ENCODE measurements at places on chromosomes 6 and 20.

DNA sequence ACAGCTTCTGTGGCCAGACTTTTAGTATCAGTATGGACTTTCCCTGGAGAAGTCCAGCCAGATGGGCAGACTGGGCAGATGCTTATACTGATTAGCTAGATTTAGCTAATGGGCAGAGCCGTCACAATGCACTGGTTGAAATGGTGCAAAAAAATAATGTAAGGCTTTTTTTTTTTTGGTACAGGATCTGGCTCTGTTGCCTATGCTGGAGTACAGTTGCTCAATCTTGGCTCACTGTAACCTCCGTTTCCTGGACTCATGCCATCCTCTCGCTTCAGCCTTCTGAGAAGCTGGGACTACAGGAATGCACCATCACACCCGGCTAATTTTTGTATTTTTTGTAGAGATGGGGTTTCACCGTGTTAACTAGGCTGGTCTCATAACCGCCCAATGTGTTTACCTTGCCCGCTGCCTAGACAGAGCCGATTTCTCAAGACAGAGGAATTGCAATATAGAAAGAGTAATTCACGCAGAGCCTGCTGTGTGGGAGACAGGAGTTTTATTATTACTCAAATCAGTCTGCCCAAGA lies 16.4 kb upstream of the KIFC1 start:
- DNase-seq, result peak; percentile 78

- DNase-seq, result no peak
Observed at GRCh38 chr6:158198461-158198860, 30.3 kb downstream of the GTF2H5 start.

DNA sequence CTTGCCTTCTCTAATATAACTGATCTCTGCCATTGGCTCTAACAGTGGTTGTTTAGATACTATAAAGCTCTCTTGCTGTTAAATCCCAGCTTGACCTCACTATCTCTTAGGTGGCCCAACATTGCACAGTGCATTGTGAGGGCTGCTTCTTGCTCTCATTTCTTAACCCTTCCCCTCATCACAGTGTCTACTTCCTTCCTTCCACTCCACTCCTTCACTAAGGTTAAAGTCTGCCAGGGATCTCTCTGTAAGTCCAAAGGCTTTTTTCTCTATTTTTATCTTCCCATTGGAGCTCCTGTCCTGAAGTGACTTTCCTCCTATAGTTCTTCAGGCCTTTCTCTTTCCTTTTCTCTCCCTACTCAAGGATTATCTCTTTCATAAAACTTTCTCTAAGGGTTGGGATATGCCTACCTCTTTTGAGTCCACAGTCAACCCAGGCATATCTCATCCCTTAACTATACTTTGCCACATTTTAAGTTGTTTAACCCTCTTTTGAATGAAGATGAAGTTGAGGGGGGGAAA lies 4.0 kb upstream of the TBC1D22B start:
- no peak for DNase-seq

DNA sequence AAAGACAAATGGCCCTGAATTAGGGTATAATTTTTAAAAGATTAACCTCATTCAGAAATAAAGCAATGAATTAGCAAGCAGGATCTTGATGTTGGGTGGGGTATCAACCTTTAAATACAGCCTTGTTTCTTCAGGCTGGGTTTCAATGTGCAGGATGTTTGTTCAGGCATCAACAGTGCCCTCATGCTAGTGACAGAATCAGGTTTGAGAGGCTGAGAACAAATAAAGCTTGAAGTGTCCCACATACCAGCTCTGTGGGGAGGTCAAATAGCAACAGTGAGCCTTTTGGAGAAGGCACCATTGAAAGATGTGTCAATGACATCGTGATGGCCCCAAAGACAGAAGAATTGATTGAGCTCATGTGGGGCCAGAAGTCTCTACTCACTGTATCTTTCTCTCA lies 68.2 kb downstream of the MTFR2 start:
- DNase-seq, result no peak

DNA sequence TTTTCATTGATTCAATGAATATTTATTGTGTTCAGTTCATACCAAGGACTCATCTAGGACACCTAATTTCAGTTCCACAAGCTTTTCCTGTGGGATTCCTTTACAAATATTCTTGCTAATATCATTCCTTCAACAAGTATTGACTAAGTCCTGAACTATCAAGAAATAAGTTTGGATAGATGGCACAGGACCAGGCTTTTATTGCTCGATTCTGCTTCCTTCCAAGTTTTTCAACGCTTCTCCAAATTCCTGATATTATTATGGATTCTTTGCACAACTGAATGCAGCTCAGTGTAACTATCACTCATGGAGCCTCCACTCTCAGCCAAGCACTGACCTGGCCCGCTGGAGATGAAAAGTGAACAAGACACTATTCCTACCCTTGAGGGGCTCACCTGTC lies 32.7 kb upstream of the COL21A1 start:
- DNase-seq, result no peak

DNA sequence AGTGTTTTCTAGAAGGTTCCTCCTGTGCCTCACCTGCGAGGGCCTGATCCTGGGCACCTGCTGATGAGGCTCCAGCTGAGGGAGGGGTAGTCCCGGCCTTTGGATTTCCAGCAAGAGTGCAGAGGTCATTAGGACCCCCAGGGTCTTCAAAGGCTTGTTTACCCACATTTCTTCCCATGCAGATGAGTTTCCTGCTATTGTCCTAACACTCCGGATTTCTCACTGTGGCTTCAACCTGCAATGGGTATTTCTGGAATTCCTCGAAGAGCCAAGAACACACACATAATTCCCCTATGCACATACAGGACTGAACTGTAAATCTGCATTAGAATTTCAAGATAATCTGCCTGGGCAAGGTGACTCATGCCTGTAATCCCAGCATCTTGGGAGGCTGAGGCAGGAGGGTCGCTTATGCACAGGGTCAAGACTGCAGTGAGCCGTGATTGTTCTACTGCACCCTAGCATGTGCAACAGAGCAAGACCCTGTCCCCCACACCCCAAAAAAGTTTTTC lies 53.9 kb downstream of the ADNP start:
- DNase-seq, result no peak

DNA sequence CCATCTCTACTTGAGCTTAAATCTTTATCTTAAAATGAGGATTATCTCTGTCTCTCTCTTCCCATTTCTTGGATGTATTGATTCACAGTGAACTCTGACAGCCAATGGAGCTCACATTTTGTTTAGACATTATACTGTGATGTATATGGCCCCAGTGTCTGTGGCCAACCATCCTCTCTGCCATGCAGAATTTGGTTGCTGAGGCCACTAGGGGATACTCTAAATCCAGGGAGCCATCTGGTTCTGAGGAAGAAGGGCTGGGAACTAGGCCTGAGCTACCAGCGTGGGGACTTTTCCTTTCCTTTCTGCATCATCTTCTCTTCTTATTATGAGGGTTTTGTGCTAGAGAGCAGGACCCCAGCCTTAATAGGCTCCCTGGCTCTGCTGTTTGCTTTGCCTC lies 59.1 kb upstream of the RIPOR2 start:
- no peak for DNase-seq

- no peak for DNase-seq
Observed at GRCh38 chr6:18501663-18502013, 114.5 kb downstream of the RNF144B start.

DNA sequence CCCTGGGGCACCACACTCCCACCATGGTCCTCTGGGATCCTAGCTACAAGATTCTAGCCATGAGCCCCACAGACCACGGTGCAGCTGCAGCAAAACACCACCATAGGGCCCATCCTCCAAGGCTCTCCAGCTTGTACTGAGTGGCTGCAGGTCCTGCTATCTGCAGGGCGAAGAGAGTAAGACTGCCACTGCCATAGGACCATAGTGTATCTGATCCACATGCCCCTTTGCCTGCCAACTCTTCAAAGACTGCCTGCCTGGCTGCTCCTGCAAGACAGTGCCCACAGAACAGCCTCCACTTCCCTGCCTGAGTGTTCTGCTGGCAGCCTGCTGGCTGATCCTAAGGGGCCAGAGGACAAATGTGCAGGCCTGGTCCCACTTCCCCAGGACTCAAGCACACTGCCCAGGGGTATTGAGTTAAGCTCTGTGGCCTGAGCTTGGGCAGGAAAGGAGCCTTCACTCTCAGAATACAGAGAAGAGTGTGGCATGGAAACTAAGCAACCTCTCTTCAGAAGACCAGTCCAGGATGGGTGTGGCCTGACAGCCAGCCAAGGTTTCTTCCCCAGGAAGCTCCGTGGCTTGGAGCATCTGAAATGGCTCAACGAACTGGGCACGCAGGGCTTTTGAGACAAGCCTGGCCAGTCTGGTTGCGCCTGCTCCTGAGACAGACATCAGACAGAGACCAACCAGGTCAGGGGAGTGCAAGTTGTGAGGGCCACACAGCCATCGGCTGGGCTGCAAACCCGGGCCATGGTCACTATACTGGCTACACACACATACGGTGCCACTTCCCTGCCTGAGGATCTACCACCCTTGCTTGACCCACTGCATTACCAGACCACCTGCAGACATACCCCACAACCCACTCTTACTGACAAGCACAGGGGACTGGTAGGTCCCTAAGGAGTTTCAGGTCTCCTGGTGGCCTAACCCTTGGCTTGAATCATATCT lies 54.5 kb downstream of the RNGTT start:
- no peak for DNase-seq

DNA sequence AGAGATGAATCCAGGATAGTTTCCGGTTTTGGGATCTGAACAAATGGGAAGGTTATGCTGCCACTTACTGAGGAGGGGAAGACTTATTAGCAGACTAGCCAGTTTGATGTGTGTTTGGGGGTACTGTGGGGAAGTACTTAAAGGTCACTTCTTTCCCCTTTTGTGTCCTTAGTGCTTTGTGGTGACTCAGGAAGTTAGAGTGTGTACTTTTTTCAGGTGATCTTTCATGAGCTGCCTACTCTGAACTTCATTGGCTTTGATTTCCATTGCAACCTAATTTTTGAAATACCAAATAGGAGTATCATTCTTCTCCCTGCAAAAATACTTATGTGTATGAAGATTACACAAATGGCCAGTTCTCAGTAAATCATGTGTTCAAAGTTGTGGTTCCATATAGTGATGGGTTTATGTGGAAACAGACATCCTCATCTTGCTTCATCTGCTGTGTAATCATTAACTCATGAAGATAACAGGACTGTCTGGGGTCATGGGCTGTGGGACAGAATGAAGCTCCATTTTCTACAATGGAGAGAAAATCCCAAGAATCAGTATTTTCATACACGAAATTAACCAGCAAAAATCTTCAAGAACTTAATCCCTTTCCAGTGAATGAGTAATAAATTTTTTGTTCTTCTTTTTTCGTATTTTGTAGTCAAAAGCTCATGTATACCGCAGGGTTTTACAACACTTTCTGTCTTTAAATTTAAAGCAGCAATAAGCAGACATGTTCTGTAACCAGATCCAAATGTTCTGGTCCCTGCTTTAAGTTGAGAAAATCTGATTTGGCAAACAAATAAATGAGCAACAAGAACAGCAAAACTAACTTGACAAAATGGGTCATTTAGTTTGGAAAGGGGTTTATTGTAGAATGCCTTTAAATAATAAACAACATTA lies 272.2 kb upstream of the FLRT3 start:
- no peak for DNase-seq
